Activated T-cell treated with anti-CD3 and anti-CD28 coated beads for 24 hours (primary cell): ENCODE measurements at places on chromosomes 6 and 20.
A peak's percentile ranks its signal among the peaks of the same experiment; 100 is the strongest.

DNA sequence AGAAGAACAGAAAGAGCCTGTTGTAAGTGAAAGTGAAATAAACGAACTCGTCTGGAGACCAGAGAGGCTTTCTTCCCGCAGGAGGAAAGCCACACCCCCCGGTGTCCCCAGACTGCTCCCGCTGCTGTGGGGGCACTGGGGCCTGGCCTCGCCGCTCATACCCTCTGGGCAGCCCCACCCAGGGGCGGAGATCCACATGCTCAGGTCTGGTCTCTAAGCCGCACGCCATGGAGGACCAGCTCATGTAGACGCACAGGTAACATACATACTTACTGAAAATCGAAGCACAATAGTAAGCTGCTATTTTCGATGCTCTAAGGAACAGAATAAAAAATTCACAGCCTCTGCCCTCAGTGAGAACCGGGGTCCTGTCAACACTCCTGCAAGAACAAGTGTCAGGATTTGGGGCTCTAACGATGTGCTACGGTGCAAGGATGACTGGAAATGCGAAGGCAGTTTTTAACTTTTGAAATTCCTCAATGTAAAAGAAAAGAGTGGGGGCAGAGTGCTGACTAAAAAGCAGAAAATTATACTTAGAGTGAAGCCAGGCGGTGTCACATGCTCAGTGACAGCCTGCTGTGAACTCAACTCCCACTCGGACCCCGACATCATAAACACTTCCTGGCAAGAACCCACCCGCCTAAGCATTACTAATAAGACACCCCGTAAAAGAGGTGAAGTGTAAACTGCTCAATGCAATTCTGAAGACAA, 110.5 kb downstream of the IRF4 start:
- peak; percentile 75 for DNase-seq

DNA sequence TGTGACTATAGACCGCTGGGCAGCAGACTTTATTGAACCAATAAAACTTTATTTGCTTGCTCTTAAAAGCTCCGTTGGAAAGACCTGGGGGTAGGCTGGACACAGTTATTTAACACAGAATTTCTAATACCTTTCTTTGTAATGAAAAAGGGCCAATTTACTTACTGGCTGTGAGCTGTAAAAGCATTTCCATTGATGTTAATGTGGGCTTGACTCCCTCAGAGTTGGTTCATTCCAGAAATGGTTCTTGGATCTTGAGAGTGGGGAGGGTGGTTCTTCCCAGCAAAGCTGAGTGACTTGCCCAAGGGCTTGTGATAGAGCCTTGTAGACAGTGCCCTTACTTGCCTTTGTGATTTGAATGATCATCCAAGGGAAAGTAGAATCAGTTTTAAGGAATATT, 100.6 kb downstream of the SOX4 start:
- no peak for DNase-seq

DNA sequence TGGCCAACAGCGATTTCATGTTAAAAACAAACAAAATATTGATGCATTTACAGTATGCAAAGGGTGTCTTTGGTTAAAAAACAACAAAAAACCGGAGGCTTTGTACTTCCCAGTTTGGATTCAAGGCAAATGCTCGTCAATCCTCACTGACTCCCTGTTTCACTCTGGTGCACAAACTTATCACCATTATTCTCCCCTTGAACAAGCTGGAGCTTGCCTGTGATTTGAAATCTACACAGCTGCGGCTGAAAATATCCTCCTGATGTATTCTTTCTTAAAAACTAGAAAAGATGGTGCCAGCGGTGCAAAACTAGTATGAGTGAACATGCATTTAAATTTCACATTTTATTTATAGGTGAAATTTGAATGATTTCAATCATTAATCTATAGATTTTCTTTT, 3.3 kb downstream of the PERP start:
- no peak for DNase-seq

DNA sequence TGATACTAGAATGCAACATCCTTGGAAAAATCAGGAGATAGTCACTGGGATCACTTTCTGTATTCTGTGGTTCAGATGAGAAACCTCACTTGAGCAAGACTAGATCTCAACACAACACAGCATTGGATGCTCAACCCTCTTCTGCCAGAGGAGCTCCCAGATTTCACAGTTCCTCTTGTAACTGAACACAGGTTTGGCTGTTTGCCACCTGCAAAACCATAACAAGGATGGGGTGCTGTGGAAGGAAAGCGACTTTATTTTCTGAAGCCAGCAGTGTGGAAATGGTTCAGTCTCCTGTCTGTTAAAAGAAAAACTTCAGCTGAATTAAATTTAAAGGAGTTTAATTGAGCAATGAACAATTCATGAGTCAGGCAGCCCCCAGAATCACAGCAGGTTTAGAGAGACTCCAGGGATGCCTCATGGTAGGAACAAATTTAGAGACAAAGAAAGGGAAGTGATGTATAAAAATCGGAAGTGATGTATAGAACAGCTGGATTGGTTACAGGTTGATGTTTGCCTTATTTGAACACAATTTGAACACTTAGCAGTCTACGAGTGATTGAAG, 149.9 kb upstream of the UST start:
- no peak for DNase-seq

- no peak for DNase-seq
Observed at GRCh38 chr6:137224799-137225198, 5.6 kb upstream of the IFNGR1 start.

GRCh38 chr6:65113581-65113980, 593.4 kb downstream of the EYS start:
- no peak for DNase-seq

- no peak for DNase-seq
Observed at GRCh38 chr6:13177664-13178063, 150.7 kb downstream of the TBC1D7 start.

DNA sequence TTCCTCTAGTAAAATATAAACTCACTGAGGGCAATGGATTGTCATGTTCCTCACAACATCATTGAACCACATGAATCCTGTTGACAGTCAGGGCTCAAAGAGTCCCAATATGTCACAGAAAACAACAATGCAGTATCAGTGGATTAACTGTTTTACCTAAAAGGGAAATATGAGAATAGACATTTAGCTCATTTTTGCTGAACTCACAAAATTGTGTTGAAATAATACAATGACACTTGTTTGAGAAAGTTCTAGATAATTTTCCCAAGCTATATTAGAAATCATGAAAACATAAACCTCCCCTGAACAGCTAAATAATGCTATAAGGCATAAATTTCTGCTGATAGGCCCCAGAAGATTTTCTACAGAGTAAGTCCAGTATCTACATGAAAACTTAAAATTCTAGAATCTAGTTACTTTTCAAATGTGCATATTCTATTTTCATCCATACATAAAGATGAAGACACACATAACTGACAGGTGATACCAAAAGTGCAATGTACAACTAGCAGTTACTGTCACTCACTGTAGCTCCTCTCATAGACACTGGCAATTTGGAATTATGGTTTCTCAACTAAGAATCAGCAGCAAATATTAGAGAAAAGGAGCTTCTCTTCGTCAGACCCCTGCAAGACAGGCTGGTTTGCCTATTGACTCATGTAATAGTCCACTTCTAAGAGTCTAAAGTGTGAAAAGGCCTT, 269.9 kb downstream of the PTPRK start:
- DNase-seq, result no peak

DNA sequence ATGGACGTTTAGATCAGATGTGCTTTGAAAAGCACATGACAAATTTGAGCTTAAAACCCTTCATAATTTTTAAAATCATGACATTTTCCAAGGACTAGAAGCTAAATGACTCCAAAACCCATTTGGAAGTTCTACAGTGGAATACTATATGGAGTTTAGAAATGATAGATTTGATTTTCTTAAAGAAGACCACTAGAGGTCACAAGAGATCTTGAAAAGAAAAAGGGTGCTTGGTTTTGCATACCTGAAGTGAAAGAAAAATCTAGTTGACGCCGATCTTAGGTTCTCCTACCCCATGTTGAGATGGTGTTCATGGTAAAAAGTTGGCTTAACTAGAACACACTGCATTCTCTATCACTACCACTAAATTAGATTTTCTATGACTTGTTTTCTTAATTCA, 31.5 kb downstream of the CFAP61 start:
- DNase-seq, result no peak

GRCh38 chr6:127436578-127437110, 22.5 kb downstream of the KIAA0408 start:
- no peak for DNase-seq

DNA sequence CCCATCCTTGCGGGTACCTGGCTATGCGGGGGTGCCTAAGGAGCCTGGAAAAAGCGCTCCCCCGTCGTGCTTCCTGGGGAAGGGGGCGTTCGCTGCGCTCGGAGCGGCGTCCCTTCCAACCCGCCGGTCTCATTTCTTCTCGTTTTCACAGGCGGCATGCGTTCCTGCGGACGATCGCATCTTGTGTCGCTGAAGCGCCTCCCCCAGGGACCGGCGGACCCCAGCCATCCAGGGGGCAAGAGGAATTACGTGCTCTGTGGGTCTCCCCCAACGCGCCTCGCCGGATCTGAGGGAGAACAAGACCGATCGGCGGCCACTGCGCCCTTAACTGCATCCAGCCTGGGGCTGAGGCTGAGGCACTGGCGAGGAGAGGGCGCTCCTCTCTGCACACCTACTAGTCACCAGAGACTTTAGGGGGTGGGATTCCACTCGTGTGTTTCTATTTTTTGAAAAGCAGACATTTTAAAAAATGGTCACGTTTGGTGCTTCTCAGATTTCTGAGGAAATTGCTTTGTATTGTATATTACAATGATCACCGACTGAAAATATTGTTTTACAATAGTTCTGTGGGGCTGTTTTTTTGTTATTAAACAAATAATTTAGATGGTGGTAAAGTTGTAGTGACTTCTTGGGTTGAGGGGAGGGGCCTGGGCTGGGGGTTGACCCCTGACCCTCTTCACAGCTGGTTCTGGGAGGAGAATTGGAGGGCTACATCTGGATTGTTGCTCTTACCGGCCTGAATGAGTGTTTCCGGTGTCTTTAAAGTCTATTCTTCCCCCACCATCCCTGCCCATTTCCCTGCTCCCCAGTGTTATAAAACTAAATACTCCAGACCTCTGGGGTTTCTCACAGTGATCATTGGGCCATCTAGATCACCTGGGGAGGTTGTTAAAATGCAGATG, 1.1 kb downstream of the ID1 start:
- no peak for DNase-seq

- DNase-seq, result no peak
Observed at GRCh38 chr6:44921798-44922197, 406.3 kb upstream of the RUNX2 start.

- no peak for DNase-seq
Observed at GRCh38 chr20:62025832-62026563, 39.7 kb downstream of the TAF4 start.

DNA sequence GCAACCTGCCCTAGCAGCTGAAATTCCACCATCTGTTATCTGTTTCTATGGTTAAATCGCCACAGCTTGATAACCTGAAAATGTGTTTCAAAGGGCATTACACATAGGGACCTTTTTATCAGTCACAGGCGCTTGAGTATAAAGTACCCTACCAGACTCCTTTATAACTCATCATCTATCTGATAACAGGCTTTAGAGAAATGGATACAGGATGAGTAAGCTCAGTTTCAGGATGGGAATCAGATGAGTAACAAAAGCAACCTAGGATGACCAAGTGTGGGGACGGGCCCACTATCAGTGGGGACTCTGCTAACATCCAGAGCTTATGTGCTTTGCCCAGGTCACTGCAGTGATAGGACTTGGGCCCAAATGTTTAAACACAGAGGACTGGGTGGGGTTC, 75.6 kb downstream of the PRND start:
- DNase-seq, result no peak

DNA sequence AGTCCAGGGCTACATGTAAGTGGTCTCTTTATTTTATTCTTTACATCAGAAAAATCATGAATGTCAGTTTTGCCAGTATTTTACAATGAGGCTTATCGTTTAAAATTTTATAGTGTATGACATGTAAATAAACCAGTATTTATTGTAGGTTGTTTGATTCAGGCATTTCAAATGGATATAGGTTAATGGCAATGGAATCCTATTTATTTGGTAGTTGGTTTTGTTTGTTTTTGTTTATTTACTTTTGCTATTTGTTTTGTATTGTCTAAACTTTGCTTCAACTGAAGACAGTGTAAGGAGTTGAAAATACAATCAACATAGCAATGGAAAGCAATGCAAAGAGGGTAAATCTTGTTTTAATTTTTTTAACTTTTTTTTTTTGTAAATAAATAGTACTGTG, 119.0 kb upstream of the SAMD5 start:
- no peak for DNase-seq

DNA sequence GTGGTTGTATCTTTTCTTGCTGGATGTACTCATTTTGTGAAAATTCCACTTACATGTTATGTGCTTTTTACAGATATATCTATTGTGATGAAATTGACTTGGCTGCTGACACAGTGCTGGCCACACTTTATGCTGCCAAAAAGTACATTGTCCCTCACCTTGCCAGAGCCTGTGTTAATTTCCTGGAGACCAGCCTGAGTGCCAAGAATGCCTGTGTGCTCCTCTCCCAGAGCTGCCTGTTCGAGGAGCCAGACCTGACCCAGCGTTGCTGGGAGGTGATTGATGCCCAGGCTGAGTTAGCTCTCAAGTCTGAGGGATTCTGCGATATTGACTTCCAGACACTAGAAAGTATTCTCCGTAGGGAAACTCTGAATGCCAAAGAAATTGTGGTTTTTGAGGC, 4.9 kb downstream of the BTBD3 start:
- no peak for DNase-seq

- no peak for DNase-seq
Observed at GRCh38 chr6:150729188-150729748, 129.6 kb downstream of the PLEKHG1 start.

DNA sequence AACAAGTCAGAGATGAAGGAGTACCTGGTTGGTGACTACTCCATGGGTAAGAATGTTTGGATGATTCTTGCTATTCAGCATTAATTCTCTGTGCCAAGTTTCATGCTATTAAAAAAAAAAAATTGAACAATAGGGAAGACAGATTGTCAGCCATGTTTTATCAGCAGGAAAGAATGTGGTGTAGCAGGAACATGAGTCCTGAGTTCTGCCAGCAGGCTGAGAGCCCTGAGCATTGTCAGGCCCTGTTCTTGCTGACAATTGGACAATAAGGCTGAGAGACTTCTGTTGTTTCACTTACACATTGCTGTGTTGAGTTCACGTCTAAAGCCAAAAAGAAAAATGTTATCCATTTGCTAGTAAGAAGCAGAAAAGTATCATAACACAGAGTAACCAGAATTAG, 70.4 kb upstream of the SMIM28 start:
- DNase-seq, result no peak

GRCh38 chr20:48944663-48945297, 23.3 kb downstream of the ARFGEF2 start:
- DNase-seq, result no peak
